ENCODE measurements at places on chromosomes 16 and 17.
A peak's percentile ranks its signal among the peaks of the same experiment; 100 is the strongest.

DNA sequence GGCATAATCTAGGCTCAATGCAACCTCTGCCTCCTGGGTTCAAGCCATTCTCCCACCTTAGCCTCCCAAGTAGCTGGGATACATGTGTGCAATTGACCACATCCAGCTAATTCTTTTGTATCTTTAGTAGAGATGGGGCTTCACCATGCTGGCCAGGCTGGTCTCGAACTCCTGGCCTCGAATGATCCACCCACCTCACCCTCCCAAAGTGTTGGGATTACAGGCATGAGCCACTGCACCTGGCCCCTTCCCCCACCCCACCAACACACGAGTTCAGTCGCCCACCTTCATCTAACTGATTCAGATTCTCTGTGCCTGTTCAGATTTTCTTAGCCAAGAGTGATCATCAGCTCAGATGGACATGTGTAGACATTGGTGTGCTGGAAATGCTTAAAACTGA is 25.0 kb upstream of the METTL9 start:
- no peak for DNase-seq

GRCh38 chr16:31270795-31271194 is 11.0 kb downstream of the ITGAM start:
- no peak for DNase-seq

DNA sequence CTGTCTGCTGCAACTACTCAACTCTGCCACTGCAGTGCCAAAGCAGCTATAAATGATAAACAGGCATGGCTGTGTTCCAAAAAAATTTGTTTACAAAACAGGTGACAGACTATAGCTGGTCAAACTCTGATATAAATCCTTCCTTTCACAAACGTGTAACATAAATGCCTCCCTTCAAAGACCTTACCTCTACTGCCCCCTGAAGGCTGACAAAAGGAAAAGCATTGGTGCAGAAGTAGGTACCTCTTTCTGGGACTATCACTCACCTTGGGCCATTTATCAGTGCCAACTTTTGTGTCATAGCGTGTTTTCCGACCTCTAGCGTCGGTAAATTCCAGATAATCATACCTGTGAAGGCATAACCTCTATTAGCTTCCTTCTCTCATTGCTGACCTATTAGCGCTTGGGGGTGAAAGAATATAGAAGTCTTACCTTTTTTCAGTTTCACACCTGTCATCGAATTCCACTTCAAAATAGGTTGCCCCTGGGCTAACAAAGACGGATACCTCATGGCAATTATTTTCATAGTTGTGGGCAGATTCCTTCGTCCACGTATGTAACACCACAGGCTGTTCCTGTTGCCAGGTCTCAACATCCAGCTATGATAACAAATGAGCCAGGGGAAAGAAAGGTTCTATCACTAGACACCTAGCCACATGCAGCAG is 67.9 kb downstream of the ZZEF1 start:
- DNase-seq: no peak

- no peak for DNase-seq
Measured at GRCh38 chr17:53142890-53143289, 679.8 kb upstream of the KIF2B start.

DNA sequence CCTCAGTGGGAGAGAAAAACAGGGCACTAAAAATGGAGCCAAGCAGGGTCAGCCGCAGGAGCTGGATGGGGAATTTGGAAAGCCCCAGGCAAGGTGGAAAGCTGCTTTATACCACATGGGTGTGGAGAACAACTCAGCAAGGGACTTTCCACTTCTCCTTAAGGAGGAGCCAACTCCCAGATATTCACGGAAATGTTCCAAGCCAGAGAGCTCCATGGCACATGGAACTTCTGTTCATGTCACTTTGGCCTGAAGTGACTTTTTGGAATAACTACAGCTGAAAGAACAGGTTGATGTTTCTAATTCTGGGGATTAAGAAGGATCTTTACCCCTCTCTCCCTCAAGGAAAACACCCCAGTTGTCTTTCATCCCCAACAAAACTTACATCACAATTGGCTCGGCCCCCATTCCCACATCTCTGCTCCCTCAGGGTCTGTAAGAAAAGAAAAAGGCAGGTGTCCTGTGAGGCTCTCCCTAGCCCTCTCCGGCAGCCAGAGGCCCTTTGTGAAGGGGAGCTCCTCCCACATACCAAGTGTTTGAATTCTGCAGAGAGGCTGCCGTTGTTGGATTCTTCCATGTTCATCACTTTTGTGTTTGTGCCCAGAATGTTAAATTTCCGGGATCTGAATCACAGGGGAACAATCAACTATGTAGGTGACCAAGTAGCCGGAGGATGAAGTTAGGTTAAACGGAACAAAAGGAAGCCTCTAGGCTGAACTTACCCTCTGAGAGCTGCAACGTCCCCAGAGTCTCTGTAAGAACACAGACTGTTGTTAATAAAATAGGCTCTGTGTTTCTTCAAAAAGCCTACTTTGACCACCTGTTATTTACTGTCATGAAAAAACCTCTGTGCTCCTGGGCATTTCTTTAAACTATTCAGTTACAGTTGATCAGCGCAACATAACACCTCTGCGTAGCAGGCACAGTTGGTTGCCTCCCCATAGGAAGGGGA is 41.0 kb downstream of the STAT5A start:
- DNase-seq: peak; percentile 76

DNA sequence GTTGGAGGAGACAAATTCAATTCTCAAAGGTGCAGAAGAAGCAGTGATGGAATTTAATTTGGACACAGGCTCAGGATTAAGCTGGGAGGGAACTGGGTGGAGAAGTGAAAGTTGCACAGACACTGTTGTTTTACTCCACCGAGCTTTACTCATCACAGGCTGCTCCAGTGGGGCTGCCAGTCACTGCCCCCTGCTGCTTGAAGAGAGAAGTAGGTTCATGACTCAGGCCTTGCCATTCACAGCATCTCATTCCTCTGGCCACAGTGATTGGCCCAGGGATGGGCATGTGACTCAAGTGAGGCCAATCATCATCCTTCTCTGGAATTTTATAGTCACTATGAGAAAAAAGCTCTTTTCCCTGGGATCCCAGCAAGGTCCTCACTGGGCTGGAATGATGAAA is 11.8 kb downstream of the GNAO1 start:
- DNase-seq: peak; percentile 45

DNA sequence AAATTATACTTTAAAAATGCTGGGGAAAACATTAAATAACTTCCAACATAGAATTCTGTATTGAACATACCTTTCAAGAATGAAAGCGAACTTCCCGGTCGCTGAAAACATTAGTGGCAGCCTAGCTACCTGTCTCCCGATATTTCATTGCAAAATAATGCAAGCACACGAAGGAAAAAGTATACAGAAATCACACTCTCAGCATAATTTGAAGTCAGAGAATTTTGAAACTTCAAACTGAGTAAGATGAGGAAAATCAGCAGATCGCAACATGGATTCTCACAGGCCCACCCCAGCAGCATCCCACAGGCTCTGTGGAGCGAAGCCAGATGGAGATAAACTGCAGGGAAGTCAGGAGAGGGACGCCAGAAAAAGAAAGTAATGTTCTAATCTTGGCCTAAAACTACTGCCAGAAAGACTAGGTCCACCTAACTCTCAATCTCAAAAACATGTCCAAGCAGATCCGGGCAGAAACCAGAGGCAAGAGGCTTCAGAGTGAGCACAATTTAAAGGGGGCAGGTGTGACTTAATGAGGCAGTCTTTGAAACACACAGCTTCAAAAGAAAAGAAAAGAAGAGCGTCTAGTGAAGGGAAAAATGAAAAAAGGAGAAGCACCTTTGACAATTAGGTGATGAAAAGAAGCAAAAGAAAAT is 4.8 kb upstream of the GOSR1 start:
- no peak for DNase-seq

DNA sequence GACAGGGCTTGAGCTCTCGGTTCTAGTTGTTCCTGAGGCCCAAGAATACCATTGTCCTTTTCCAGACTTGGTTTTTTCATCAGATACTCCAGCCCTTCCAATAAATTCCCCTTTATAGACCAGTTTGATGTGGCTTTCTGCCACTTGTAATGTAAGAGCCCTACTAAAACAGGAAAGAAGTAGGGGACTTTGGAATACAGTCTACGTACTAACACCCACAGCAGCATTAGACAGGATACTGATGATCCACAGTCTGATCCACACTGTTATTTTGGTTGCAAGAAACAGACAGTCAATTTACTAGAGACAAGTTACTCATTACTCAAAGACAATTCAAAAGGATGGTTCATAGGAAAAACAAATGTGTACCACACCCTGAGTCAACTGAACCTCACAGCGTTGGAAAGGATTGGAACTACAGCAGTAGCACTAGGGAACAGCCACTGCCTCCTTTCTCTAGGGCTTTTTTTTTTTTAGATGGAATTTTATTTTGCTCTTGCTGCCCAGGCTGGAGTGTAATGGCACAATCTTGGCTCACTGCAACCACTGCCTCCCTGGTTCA is 45.9 kb upstream of the MED13 start:
- no peak for DNase-seq
